ENCODE measurements at places on chromosomes 4 and X.
A peak's percentile ranks its signal among the peaks of the same experiment; 100 is the strongest.

DNA sequence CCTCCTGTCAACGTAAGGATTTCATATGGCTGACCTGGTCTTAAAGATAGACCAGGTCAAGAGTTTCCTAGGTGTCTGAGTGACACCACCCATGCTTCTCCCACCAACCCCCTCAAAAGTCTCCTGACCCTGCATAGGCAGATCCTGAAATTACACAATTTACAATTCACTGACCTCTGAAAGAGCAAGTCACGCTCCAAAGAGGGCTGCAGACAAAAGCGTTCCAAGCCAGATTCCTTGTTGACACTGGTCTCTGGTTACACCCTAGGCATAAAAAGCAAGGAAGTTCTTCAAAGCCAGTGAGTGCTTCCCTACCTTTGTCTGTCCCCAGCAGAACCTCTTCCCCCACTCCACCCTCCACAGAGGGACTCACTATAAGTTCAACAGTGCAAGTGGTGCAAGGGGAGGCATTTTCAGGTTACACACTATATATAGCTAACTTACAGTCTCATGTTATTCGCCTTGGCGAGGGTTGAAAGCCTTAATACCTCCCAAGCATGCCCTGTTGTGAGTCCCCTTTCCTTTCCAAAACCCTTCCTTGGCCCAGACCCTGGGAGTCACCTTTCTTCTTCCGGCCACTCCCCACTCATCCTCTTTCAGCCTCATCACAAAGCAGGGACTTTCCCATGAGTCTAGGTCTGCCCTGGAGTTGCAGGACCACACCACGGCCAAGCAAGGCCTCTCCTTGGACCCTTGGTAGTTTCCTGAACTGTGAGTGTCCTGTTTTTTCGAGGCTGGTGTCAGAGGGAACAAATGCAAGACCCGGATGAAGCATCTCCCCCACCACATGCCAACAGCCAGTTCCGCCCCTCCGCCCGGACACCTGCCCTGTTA lies 58.0 kb upstream of the KLF3 start:
- no peak for DNase-seq

- DNase-seq = no peak
Observed at GRCh38 chrX:97858592-97858991, 974.9 kb downstream of the RPA4 start.

DNA sequence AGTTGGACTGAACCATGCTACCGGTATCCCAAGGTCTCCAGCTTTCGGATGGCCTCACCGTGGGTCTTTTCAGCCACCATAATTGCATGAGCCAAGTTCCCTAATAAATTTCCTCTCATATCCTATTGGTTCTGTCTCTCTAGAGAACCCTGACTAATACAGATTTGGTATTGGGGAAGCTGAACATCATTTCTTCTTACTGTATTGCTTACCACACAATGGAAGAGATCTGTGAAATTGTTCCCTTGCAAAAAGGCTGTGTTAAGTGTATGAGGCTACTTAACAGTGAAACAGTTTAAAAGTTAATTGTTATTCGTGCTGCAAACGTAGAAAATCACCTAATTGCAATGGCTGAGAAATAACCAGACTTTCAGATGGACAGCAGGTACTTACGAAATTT lies 34.0 kb downstream of the PLAC8 start:
- no peak for DNase-seq

GRCh38 chr4:138643827-138644226 lies 371.8 kb upstream of the NOCT start:
- no peak for DNase-seq

GRCh38 chr4:15253349-15253748 lies 174.5 kb upstream of the C1QTNF7 start:
- no peak for DNase-seq

- DNase-seq = no peak
Observed at GRCh38 chrX:103626855-103627254, 1.9 kb upstream of the TCEAL1 start.

GRCh38 chrX:153725039-153725831 lies 579 bp downstream of the ABCD1 start:
- DNase-seq = no peak

GRCh38 chrX:142238536-142238935 lies 33.4 kb upstream of the MAGEC2 start:
- DNase-seq = no peak

DNA sequence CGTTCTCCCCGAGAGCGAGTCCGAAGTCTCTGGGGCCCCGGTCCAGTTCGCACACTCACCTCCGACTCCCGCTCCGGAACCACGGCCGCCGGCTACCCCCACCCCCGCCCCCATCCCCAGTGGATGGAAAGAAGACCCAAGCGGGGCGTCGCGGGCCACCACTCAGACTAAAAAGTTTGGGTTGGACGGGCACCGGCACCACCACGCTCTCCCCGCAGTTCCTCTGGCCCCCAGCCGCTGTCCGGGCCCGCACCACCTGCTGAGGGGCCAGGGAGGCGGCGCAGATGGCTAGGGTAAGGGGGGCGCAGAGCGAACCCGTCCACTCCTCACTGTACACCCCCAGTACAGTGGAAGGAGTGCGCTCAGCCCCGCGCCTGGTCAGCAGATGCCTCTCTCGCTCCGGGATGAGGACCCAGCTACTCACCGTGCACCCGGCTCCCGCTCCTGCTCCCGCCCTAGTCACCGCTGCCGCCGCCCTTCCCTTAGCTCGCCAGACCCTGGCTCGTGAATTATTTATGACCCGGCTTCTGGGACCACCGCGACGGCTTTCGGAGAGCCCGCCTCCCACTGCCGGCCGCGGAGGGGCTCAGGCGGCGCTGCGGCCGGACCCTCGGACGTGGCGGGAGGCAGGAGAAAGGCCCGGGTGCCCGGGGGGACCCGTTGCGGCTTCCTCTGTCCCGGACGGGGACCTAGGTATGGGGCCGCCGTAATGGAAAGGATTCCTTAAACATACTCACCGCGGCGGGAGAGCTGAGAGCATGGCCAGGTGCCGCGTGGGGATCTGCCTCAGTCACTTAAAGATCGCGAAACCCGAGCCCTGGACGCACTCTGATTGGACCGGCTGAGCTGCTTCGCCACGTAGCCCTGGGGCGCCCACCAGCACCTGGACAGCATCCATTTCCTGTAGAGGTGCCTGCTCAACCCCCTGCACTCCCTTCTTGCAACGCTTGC lies at the start of gene PROM1:
Gene PROM1 (minus strand): TSS at position 783 of the 951 bp plus-strand sequence. CDS start 8,117 bp downstream, outside the sequence.
- DNase-seq = no peak

- DNase-seq = peak; percentile 9
Observed at GRCh38 chrX:40581336-40581920, 658 bp downstream of the ATP6AP2 start.

DNA sequence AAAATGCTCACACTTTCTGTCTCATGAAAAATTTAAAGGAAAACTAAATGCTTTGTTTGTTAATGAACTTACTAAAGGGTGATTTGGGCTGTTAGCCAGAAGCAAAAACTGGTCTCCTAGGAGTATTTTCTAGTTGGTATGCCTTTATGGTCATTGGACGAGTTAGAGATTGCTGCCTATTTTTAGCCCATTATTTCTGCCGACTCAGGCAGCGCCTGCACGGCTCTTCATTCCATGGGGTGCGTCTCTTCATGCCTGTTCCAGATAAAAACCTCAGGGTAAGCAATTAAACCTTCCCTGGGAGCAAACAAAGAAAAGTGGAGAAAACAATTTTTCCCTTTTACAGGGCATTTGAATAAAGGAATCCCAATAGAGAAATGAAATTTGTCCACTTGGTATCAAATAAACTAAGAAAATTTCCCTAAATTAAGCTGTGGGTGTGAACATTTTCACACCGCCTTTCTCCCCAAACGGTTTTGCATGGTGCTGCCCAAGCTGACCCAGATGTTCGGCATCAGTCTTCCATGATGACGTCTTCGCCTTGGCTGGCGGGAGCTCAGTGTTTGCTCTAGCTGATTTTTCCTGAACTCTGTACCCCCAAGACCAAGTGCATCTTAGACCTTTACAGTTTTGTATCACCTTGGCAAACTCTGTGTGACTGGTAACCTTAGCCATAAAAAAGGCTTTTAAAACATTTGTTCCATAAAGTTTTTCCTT lies 61.7 kb upstream of the ADGRG2 start:
- no peak for DNase-seq

DNA sequence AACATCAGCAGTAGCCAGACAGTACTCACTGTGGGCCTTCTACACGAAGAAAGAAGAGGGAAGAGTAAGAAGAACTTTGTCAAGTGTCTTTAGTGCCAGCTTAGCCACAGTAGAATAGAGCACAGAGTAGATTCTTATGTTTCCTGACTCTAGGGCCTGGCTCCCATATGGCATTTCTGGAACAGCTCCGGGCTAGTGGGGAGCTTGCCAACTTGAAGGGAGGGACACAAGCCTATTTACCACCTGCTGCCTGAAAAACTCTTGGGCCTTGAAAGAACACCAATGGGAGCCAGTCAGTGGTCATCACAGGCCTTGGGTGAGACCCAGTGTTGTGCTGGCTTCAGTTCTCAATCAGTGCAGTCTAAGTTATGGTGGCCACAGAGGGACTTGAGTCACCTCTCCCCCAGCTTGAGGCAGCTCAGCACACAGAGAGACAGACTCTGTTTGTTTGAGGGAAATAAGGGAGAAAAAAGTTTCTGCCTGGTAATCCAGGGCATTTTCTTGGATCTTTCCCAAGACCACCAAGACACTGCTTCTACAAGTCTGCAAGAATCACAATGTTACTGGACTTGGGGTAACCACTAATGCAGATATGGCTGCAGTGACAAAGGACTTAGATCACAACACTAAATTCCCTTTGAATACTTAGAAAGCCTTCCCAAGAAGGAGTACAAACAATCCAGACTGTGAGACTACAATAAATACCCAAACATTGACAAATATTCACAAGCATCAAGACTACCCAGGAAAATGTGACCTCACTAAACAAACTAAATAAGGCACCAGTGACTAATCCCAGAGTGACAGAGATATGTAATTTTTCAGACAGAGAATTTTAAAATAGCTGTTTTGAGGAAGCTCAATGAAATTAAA lies 261.0 kb upstream of the NDST3 start:
- DNase-seq = no peak

GRCh38 chr4:83370640-83370906 lies 35.9 kb upstream of the HPSE start:
- no peak for DNase-seq

DNA sequence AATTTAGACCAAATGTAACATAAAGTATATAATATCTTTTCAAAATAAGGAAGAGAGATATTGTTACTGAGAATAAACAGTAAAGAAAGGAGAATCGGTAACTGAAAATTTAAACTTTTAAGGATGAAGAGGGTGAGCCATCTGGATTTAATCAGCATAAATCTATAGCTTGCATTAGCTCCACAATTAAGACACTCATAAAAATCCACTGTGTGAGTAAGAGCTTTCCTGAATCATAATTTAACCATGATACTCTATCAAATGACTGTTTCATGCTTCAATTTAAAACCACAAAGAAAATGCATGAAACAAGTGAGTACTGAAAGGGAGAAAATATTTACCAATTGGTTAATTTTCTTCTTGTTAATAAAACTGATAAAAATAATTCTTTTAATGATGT lies 951.5 kb upstream of the SLIT2 start:
- DNase-seq = no peak

DNA sequence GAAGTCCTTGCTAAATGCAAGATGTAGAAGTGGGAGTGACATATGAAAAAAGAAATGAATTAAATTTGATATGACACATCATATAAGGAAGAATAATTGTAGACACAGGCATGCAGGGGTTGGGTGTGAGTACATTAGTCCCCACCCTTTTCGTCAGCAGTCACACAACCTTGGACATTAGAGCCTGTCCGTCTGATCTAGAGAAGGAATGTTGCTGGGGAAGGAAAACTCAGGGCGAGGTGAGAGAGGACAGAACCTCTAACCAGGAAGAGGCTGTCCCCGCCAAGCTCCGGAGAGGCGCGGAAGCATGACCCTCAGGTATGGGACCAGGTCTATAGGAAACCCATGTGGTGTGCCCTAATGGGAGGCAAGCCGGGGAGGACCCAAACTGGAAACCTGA lies 102.1 kb downstream of the RELL1 start:
- no peak for DNase-seq

GRCh38 chrX:53714580-53715345 lies 28.2 kb upstream of the HUWE1 start:
- peak; percentile 96 for DNase-seq

DNA sequence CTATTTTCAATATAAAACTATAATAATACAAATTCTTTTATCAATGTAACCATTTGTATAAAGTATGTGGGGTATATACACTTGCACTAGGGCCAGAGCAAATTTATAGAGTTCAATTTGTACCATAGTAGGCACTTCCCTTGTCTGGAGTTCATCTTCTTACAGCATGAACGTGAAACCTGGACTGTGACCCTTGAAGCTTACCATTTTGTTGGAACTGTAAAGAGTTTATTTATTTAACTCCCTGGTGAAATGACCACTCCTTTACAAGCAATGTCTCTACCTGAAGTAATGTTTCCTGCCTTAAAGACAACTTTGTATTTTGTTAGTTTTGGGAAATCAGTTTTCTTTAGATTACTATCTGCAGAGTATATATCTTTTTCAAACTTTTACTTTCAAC lies 188.2 kb downstream of the ARAP2 start:
- no peak for DNase-seq

- DNase-seq = no peak
Observed at GRCh38 chrX:16920075-16920474, 26.4 kb upstream of the REPS2 start.

DNA sequence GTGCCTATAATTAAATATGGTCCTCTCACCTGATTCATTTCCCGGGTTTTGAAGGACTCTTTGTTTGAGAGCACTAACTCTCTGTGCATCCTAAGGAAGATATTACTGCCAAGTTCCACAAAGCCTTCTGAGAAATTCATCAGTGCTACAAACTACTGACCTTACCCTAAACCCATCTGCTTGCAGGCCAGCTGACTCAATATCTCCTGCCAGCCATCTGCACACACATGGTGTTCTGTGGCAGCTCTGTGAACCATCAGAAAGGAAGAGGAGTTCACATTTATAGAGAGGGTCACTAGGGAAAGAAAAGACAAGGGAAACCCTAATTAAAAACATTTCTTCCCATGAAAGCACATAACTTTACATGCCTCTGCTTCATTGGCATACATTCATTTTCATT lies 156.7 kb downstream of the ATP10D start:
- no peak for DNase-seq

- no peak for DNase-seq
Observed at GRCh38 chr4:881709-882108, 50.4 kb downstream of the GAK start.

DNA sequence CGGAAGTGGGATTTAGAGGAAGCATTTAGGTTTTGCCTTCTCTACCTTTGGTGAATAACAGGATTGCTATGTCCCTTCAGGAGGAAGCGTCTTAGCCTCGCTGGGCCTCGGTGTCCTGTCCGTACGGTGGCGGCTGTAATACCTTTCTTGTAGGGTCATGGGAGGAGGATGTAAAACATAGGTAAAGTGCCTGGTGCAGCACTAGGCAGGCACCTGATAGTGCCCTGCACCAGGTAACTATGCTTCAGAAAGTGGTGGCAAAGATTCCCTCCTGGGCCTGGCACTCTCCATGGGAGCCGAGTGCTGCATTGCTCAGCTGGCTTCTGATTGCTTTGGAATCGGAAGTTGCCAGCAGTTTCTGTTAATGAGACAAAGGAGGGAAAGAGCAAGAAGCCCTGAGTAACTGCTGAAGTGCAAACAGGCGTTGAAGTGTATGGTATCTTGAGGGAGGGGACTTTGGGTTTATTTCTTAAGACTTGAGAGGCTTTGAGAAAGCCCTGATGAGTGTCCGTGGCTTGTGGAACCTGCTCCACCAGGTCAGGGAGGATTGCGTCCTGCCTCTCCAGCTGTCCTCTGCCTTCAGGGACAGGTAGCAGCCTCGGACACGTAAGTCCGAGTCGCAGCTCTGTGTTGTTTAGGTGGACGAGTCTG lies 45.8 kb downstream of the TBC1D14 start:
- no peak for DNase-seq
